ENCODE measurements at places on chromosomes 11 and 22. TPM values are rescaled to one million over a fixed set of nuclear protein-coding genes. Genes with fewer than 3 reads are reported as not detected.

Gene OR8A1
- polyA plus RNA-seq, result not detected

Gene PRODH
- not detected for polyA plus RNA-seq

Gene DBX1
- not detected for polyA plus RNA-seq

Gene CDC45
- polyA plus RNA-seq, result 0.39 TPM

Gene RBM4
- 189 TPM for polyA plus RNA-seq

Gene TMPRSS13
- polyA plus RNA-seq, result 0.35 TPM

Gene CAPRIN1
- 63.5 TPM for polyA plus RNA-seq

Gene LGALS12
- 0.39 TPM for polyA plus RNA-seq

Gene OR5B21
- not detected for polyA plus RNA-seq

Gene SLC37A4
- polyA plus RNA-seq, result 10.9 TPM

Gene DUSP8
- 1.2 TPM for polyA plus RNA-seq

Gene CNIH2
- polyA plus RNA-seq, result not detected

Gene ZNF408
- 12.4 TPM for polyA plus RNA-seq

Gene JRKL
- polyA plus RNA-seq, result 2.7 TPM

Gene ANO1
- not detected for polyA plus RNA-seq

Gene CASP12
- not detected for polyA plus RNA-seq

Gene KLHL35
- 0.48 TPM for polyA plus RNA-seq

Gene ALG9
- polyA plus RNA-seq, result 13.6 TPM

Gene FXYD6
- polyA plus RNA-seq, result not detected

Gene MS4A7
- polyA plus RNA-seq, result 16.8 TPM

Gene ADM2
- polyA plus RNA-seq, result 1.5 TPM

Gene SCGB1A1
- not detected for polyA plus RNA-seq

Gene KCNJ1
- 0.30 TPM for polyA plus RNA-seq

Gene ELF5
- polyA plus RNA-seq, result not detected

Gene MS4A4E
- not detected for polyA plus RNA-seq

Gene KDELR3
- 0.56 TPM for polyA plus RNA-seq

Gene C11orf52
- polyA plus RNA-seq, result not detected

Gene MMP27
- polyA plus RNA-seq, result not detected

Gene C22orf15
- not detected for polyA plus RNA-seq

Gene MMP13
- polyA plus RNA-seq, result not detected

Gene GRAMD1B
- not detected for polyA plus RNA-seq

Gene POU2AF2
- polyA plus RNA-seq, result not detected

Gene OR52A1
- polyA plus RNA-seq, result not detected

Gene MMP12
- not detected for polyA plus RNA-seq

Gene MACROD1
- 9.7 TPM for polyA plus RNA-seq

Gene DEUP1
- not detected for polyA plus RNA-seq

Gene SHISAL1
- not detected for polyA plus RNA-seq

Gene OR52N4
- polyA plus RNA-seq, result 0.75 TPM

Gene CFAP300
- polyA plus RNA-seq, result not detected
